ENCODE measurements at places on chromosomes 12 and 14.
A peak's percentile ranks its signal among the peaks of the same experiment; 100 is the strongest.

GRCh38 chr14:93978735-93979134 is 2.4 kb upstream of the ASB2 start:
- no peak for DNase-seq

GRCh38 chr12:59594943-59595500 is 807 bp upstream of the SLC16A7 start:
- no peak for DNase-seq

- DNase-seq, result no peak
Measured at GRCh38 chr12:74293689-74294131, 243.9 kb upstream of the ATXN7L3B start.

DNA sequence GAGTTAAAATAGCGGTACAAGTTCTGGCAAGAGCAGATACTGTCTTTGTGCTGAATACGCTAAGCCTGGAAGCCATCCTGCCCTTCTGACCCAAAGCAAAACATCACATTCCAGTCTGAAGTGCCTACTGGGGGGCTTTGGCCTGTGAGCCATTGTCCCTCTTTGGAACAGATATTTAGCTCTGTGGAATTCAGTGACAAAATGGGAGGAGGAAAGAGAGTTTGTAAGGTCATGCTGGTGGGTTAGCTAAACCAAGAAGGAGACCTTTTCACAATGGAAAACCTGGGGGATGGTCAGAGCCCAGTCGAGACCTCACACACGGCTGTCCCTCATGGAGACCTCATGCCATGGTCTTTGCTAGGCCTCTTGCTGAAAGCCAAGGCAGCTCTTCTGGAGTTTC is 18.5 kb downstream of the EMP1 start:
- DNase-seq, result no peak

DNA sequence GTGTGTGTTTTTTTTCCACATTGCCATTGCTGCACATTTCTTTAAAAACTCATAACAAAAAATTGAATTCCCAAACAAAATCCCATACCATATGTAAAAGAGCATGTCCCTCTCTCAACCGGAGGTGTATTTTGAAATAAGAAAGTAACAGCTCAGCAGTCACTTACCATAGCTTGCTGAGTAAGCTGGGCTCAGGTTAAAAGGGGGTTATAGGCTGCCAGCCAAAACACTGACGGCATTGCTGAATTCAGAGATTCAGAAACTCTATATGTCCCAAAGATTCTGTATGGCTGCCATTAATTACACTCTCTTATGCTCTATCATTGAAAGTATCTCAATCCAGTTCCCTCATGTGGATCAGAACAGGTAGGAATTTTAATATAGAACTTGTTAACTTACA is 276.0 kb downstream of the FOXG1 start:
- peak; percentile 45 for DNase-seq

- no peak for DNase-seq
Measured at GRCh38 chr14:89296281-89296745, 120.7 kb downstream of the FOXN3 start.

DNA sequence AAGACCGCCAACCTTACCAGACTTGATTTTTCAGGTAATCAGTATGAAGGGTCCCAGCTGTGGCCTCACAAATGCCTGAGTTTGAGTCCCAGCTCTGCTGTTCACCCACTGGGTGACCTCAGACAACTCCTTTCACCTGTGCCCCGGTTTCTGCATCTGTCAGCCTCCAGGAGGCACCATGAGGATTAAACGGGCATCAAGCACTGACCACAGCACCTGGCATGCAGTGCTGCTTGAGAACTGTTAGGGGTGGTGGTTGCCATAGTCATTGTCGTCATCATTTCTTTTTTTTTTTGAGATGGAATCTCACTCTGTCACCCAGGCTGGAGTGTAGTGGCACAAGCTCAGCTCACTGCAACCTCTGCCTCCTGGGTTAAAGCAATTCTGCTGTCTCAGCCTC is 57.9 kb downstream of the PHETA1 start:
- DNase-seq, result no peak

DNA sequence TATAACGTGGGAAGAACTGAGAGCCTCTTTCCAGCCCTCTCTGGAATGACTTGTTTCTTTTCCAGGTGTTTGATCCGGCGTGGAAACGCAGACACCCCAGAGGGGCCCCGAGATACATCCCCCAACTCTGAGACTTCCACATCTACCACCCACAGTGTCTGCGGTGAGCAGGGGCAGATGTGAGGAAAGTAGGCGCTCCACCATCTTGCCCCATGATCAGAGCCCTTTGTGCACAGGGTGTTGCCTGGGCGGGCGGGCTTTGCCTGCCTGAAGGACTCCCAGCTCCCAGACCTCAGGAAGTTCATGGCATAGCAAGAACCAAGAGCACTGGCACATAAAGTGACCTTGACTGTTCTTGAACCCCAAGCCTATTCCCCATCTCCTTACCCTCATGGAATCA is 2.8 kb downstream of the CARMIL3 start:
- DNase-seq, result no peak

- DNase-seq, result no peak
Measured at GRCh38 chr14:71751264-71751663, 181.0 kb upstream of the RGS6 start.

- no peak for DNase-seq
Measured at GRCh38 chr14:106877517-106877916, 1351.1 kb downstream of the TMEM121 start.

DNA sequence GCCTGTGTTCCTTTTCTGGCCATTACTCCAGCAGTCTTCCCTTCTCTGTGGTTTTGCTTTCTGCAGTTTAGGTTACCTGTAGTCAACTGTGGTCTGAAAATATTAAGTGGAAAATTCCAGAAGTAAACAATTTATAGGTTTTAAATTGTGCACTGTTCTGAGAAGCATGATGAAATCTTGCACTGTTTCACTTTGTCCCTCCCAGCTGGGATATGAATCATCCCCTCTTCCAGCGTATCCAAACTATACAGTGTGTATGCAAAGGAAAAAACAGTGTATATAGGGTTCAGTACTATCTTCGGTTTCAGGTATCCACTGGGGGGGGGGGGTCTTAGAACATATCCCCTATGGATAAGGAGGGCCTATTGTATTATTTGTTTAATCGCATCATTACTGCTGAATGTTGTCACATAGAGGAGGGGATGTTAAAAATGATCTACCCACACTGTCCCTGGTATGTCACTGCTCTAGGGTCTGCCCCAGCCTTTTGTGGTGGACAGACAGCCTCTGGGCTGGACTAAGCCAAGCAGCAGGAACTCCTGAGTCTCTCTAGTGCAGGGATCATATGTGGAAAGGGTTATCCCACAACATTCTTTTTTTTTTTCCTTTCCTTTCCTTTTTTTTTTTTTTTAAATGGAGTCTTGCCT is 109.1 kb upstream of the MAX start:
- no peak for DNase-seq

DNA sequence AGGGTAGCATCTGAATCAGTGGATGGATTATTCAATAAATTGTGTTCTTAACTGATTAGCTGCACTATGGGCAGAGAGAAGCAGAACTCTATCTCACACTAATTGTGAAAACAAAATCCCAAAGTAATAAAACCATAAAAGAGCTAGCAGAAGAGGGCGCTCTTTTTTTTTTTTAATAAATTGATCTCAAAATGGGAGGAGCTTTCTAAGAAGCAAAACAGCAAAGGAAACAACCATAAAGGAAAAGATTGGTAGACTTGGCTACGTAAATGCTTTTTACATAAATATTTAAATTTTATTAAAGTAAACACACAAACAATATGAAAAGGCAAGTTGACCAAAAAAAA is 1.5 kb upstream of the TM7SF3 start:
- peak; percentile 52 for DNase-seq

Measured in NCI-H69 (cell line).